ENCODE measurements at places on chromosomes 2 and 18. TPM values are rescaled to one million over a fixed set of nuclear protein-coding genes. Genes with fewer than 3 reads are reported as not detected.
A peak's percentile ranks its signal among the peaks of the same experiment; 100 is the strongest.

Gene SERPINB4
- not detected for polyA plus RNA-seq

DNA sequence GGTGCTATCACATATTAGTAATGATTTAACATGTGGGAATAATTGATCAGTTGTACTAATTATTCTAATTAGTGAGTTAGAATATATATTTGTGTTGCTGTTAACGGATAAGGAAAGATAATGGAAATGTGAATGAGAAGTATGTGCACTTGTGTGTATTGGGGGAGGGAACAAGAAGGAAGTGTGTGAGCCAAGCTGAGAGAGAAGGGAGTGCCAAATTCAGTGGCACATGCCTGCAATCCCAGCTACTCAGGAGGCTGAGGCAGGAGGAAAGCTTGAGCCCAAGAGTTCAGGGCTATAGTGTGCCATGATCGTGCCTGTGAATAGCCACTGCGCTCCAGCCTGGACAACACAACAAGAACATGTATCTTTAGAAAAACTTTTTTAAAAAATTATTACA lies 9.3 kb downstream of the BARD1 start:
- no peak for DNase-seq

- DNase-seq, result no peak
These were observed 13.4 kb downstream of the BCL11A start for GRCh38 chr2:60540074-60540473.

- DNase-seq, result no peak
These were observed 38.1 kb upstream of the CCBE1 start for GRCh38 chr18:59735269-59735860.

Gene CRYGA
- polyA plus RNA-seq, result not detected

DNA sequence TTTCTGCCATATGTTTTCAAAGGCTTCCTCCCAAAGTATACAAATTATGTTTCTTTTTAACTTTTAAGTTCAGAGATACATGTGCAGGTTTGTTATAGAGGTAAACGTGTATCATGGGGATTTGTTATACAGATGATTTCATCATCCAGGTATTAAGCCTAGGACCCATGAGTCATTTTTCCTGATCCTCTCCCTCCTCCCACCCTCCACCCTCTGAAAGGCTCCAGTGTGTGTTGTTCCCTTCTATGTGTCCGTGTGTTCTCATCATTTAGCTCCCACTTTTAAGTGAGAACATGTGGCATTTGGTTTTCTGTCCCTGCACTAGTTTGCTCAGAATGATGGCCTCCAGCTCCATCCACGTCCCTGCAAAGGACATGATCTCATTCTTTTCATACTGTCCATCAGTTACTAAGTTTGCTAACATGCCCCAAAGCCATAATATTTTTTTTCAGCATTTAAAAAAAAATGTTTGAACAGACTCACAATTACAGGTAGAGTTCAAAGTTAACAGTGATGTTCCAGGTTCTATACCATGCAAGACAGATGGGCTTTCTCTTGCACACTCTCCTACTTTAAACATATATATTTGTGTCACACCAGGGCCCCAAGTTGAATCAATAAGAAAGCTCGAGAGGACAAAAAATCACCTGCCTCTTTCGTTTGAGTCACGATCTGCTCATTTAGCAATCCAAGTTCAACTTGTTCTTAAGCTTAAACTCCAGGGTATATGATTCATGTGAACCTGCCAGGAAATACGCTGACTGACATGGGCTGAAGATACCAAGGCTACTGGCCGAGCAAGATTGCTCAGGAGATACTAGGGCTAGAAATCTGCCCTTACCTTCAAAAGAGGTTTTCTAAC lies 77.6 kb downstream of the AP1S3 start:
- DNase-seq, result no peak

Gene ALPI
- 0.10 TPM for polyA plus RNA-seq

DNA sequence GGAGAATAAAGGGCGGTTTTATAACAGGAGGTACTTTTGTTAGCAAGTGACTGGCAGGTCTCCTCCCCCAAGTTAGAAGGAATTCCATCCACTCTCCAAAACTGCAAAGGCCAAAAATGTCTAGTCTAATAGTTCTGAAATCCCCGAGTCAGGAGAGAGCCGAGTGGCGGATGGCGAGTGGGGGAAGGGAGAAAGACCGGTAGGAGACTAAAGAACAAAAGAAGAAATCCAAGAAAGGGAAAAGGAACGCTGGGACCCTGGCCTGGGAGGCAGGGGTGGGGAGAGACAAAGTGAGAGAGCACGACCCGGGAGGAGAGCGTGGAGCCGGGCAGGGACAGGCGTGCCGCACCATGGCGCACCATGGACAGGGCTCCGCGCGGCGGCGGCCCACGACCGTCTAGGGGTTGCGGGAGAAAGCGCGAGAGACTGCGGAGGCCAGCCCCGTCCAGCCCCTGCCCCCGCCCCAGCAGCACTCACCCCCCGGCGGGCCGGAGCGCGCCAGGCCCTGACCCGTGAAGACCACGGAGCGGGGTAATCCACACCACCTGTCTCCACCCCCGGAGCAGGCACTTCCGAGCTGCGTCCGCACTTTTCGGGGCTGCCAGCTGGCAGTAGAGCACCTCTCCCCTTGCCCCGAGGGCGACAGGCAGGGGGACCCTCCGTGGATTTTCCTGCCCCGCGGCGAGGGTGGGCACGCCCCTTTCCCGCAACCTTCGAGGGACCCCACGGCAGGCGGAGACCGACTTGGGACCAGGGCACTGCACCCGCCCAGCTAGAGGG lies 1.6 kb downstream of the CDH2 start:
- no peak for DNase-seq

Gene PROC
- polyA plus RNA-seq, result 3.6 TPM

GRCh38 chr18:58209326-58209725 lies 165.3 kb downstream of the NEDD4L start:
- DNase-seq, result no peak

GRCh38 chr2:110832740-110833139 lies 100.4 kb downstream of the ACOXL start:
- DNase-seq, result no peak

Gene PPP1R1C
- polyA plus RNA-seq, result 3.5 TPM

Gene STON1
- 39.3 TPM for polyA plus RNA-seq

- DNase-seq, result no peak
These were observed 282.0 kb upstream of the MAP2 start for GRCh38 chr2:209141818-209142217.

- no peak for DNase-seq
These were observed 92.7 kb downstream of the MRO start for GRCh38 chr18:50726960-50727589.

Gene COLEC11
- polyA plus RNA-seq, result 3.4 TPM

DNA sequence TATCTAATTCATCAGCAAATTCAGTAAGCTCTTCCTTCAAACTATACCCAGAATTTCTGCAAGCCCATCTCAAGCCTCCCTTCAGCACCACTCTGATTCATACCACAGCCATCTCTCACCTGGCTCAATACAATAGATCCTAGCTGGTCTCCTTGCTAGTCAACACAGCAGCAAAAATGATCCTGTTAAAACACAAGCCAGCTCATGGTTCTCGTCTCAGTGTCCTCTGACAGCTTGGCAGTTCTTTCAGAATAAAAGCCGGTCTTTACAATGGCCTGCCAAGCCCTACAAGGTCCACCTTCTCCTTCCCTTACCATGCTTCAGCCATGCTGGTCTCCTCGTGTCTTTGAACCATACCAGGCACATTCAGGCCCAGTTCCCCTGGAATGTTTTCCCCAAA lies 296.9 kb upstream of the RND3 start:
- no peak for DNase-seq

DNA sequence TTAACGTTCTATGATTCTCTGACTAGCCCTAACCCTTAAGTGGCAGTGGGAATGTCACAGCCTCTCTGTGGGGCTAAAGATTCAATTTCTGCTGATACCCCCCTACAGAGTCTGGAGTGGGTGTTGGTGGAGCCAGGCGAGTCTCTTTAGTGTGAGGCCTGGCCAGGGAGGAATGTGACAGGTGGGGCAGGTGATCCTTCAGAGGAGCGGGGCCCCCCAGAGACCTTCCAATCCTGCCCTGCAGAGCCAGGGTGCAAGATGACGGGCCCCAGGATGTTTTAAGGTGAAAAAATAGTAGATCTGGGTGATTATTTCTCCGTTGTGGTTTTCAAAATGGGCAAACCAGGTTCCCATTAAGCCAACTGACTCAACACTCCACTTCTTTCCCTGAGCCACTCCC lies 28.2 kb upstream of the DNMT3A start:
- DNase-seq, result no peak

DNA sequence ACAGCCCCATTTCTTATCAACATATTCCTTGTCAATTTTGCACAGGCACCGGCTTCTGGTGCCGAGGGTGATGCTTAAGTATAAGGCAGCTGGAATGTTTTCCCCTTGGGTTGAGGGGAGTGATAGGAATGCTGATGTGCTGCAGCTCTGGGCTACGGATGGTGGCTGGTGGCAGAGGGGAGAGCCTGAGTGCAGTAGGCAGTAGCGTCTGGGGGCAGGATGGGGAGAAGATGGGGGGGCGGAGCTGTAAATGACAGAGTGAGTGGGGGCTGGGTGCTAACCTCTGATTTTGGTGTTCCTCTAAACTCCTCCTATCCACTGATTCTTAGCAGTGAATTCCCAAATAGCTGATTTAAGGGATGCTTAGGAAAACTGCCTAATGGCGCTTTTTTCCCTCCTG lies 20.7 kb downstream of the TMEM178A start:
- DNase-seq, result no peak

GRCh38 chr2:151793123-151793522 lies 35.1 kb downstream of the ARL5A start:
- DNase-seq, result no peak

Gene SPDYA
- polyA plus RNA-seq, result 3.9 TPM

Gene MERTK
- 22.9 TPM for polyA plus RNA-seq

GRCh38 chr2:69196327-69197117 lies 183.5 kb downstream of the ANTXR1 start:
- no peak for DNase-seq

Gene MDH1
- 431 TPM for polyA plus RNA-seq

GRCh38 chr2:75562513-75562864 lies 1.8 kb upstream of the EVA1A start:
- no peak for DNase-seq

GRCh38 chr2:78586316-78586715 lies 439.2 kb upstream of the REG3G start:
- no peak for DNase-seq

Gene CHRNG
- 1.5 TPM for polyA plus RNA-seq

Gene SULT1C4
- 51.7 TPM for polyA plus RNA-seq

- peak; percentile 72 for DNase-seq
These were observed 62.4 kb downstream of the TXNL1 start for GRCh38 chr18:56575819-56576663.

DNA sequence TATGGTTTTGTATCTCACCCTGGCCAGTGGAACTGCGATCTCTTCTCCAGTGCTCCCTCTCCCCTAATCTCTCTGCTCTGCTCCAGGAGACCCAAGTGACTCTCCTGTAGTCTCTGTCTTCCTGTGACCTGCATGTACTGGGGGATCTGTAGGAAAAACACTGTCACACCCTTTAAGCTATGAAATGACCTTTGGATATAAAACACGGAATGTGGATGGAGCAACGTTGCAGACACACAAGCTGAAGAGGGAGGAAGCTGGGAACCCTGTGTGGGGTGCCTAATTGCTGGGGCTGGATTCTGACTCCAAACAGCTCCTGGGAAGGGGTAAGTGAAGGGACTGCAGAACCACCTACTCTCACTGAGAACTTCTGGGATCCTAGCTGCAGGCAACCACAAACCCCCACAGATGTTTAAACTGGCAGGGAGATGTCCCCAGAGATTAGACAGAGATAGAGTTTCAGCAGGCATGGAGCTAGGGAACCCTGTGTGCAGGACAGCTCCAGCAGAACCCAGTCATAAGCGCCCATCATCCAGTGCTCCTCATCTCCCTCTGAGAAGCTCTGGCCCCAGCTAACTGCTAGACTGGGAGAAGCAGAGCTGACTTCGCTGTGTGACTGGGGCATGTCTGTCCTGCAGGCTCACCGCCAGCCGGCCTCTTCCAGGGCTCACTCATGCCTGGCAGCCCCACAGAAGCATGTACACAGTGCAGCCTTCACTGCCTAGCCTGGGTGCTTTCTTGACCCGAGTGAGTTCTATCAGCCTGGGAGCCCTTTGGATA lies 482.7 kb upstream of the SETBP1 start:
- no peak for DNase-seq

Measured in left kidney (tissue), 8 donors.